Progenitor cell of endocrine pancreas (in vitro differentiated cells): ENCODE measurements at places on chromosomes 5 and 9. TPM values are rescaled to one million over a fixed set of nuclear protein-coding genes. Genes with fewer than 3 reads are reported as not detected.

GRCh38 chr5:16800477-16800876 lies 135.6 kb downstream of the MYO10 start:
- no peak overlapping the region for H3K27ac ChIP-seq
- DNase-seq = no peak
- no peak overlapping the region for H3K4me3 ChIP-seq
- H3K27me3 ChIP-seq = no peaks in the 10 kb centered on the region

GRCh38 chr5:33894566-33894965 lies 2.8 kb upstream of the ADAMTS12 start:
- peaks cover 27% of the 10 kb centered on the region for H3K4me1 ChIP-seq
- H3K36me3 ChIP-seq = no peaks in the 10 kb centered on the region
- H3K27ac ChIP-seq = no peak overlapping the region
- H3K27me3 ChIP-seq = peaks cover 7% of the 10 kb centered on the region

GRCh38 chr5:132102101-132102701 lies 28.6 kb downstream of the CSF2 start:
- H3K27ac ChIP-seq = no peak overlapping the region
- no peak for DNase-seq
- peaks cover 4% of the 10 kb centered on the region for H3K27me3 ChIP-seq
- H3K4me3 ChIP-seq = no peak overlapping the region
- H3K36me3 ChIP-seq = no peaks in the 10 kb centered on the region

DNA sequence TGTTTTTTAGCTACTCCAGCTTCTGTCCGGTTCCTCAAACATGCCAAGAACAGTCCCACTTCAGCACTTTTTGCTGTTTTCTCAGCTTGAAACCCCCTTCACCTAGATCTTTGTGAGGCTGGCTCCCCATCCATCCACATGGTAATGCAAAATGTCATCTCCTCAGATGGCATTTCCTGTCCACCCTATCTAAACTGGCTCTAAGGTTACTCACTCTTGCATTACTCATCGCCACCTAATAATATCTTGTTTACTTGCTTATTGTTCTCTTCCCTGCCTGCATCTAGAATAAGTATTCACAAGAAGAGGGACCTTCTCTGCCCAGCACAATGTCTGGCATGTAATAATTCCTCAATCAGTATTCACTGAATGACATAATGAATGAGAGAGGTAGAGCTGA lies 220.1 kb downstream of the FAM114A2 start:
- no peak for DNase-seq
- no peaks in the 10 kb centered on the region for H3K4me1 ChIP-seq
- no peak overlapping the region for H3K4me3 ChIP-seq
- no peak overlapping the region for H3K27ac ChIP-seq
- H3K36me3 ChIP-seq = no peaks in the 10 kb centered on the region

DNA sequence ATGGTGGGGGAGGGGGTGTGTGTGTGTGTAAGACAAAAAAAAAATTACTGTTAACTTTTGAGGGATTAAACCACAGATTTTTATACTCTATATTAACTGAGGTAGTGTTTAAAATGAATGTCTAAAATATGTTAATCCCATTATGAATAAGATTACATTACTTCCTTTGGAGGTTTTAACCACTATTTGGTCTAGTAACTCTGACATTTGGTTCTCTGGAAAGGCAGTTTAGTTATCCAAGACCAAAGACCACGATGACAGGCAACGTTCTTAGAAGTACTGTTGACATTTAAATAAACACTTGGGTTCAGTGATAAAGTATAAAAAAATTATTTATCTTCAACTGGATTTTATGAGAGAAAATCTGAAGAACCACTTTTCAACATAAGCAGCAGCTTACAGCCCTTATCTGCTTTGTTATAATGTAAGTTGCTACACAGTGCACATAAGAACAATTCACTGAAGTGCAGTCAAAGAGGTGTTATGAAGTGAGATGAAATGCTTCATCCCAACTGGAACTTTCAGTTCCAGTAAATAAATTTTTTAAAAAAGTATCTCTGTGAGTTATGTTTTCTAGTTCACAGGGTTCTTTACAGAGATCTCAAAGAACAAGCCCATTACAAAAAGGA lies 94.5 kb downstream of the OSMR start:
- DNase-seq = no peak
- no peak overlapping the region for H3K27ac ChIP-seq
- H3K36me3 ChIP-seq = peaks cover 10% of the 10 kb centered on the region
- H3K27me3 ChIP-seq = no peaks in the 10 kb centered on the region
- no peaks in the 10 kb centered on the region for H3K4me1 ChIP-seq

- peaks cover 3% of the 10 kb centered on the region for H3K4me1 ChIP-seq
- no peak overlapping the region for H3K27ac ChIP-seq
- no peak overlapping the region for H3K4me3 ChIP-seq
- H3K27me3 ChIP-seq = no peaks in the 10 kb centered on the region
Measured at GRCh38 chr5:98474782-98475181, 298.7 kb upstream of the RGMB start.

SLC12A7 gene
- 76.3 and 80.8 TPM in 2 replicates for total RNA-seq
